Activated T-helper 1 cell treated with Interleukin-2 at 50 U/mL for 16 hours (primary cell): ENCODE measurements at places on chromosomes 7 and 10.
A peak's percentile ranks its signal among the peaks of the same experiment; 100 is the strongest.

DNA sequence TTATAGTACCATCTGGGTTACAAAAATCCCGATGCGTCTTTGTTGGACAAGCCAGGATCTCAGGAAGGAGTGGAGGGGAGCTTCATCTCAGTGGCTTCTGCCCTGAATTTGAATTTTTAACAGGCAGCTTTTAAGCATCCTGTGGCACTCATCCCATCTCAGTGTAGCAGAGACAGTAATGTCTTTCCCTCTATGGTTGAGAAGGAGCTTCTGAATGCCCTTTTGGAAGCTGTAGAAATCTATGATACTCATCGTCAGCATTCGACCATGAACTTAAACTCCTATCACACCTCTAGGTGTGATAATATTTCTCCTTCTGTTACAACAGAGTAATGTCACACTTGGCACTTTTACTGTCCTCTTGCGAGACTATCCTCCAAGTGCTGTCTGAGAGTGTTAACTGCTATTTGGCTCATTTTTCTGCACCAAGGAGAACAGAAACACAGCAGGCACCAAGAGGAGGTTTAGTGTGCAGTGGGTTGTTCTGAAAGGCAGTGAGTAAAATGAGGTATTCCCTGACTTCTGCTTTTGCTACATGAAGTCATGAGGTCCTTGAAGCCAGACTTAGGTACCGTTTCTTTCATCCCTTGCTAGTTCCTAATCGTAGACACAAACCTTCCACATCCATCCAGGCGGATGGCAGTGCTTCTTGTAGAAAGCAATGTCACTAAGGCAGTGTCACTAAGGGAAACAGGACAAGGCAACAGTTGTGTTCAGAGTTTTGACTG, 177.4 kb downstream of the CELF2 start:
- DNase-seq = no peak

GRCh38 chr7:95476904-95477594, 8.7 kb upstream of the ASB4 start:
- DNase-seq = peak; percentile 2

DNA sequence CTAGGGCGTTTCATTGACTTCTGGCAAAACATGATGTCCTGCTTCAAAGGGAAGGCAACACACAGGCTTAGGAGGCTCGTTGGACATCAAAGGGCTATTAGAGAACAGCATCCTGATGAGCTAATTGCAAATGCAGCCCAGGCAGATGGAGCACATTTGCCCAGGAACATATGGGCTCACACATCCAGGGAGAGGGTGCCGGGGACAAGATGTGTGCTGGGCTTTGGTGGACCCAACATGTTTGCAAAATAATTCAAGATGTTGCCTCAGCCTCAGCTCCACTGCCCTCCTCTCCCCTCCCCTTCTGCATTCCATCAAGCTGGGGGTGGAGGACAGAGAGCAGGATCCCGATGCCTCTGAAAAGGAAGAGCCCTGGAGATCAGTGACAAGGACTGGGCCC, 217.1 kb upstream of the ZMIZ1 start:
- DNase-seq = no peak

GRCh38 chr10:85643171-85643844, 723.3 kb downstream of the GRID1 start:
- DNase-seq = no peak

DNA sequence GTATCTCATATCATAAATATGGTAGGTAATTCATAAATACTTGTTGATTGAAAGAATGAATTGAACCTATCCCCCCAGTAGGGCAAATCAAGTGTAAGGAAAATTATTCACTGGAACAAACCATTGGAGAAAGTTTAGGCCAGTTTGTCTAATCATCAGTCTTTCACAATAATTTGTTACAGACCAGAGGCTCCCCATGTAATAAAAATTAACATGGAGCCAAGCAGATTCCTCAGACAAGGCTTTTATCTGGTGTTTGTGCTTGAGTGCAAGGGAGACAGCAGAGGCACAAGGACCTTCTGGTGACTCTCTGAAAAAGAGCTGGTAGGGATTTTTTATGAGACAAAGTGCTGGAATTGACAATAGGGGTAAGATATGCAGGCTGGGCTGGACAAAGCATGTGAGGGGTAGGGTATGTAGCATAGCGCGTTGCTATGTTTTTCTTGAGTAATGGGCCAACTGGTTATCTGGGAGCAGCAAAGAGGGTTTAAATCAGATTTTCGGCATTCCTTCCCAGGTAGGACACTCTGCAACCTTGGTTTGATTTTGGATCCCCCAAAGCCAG, 7.8 kb upstream of the PANK1 start:
- DNase-seq = no peak

DNA sequence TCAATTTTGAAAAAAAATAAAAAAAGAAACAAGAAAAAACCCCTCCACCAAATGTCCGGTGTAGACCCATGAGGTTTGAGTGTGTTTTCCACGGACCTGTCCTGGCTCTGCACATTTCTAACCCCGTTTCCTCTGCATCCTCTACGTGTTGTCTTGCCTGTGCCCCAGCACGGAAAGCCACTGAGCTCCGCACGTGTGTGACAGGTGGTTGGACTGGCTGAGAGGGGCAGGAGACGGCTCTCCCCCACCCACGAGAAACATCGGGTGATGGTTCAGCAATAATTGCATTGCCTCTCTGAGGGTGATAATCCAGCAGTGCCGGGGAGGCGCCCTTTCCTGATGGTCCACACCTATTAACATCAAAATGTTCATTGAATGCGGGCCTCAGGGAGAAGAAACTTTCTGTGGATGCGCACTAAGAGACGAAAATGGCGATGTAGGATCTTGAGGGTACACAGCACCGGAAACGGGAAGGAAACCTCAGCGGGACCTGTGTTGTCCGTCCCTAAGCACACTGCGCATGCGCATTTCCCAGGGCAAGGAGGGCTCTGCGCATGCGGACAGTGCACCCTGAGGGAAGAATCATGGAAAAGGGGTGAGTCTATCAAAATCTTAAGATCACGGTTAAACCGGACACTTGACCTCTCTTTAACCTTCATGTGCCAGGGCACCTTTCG, 470.1 kb upstream of the ADARB2 start:
- no peak for DNase-seq

GRCh38 chr7:116357781-116358670, 141.5 kb upstream of the CAV2 start:
- DNase-seq = no peak

GRCh38 chr7:150322114-150322832, 882 bp upstream of the LRRC61 start:
- no peak for DNase-seq

GRCh38 chr7:28107960-28108359, 72.6 kb downstream of the JAZF1 start:
- no peak for DNase-seq

- DNase-seq = no peak
Measured at GRCh38 chr7:121330053-121330833, 1.4 kb downstream of the WNT16 start.

DNA sequence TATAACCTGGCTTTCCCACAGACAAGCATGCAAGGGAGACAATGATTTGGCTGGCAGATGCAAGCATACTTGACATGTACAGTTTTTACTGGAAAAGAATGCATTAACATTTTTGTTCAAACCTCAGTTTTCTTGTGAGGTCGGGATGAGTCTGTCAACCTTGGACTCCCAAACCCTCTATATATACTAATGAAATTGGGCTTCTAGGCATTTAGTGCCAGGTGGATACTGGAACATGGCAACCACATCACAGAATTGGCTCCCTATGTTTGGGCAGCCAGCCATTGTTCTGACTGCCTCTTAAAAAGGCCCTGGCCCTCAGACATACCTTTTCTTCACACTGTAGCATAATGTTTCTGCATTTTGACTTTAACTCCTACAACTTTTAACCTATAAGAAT, 39.1 kb downstream of the CDK6 start:
- DNase-seq = no peak

DNA sequence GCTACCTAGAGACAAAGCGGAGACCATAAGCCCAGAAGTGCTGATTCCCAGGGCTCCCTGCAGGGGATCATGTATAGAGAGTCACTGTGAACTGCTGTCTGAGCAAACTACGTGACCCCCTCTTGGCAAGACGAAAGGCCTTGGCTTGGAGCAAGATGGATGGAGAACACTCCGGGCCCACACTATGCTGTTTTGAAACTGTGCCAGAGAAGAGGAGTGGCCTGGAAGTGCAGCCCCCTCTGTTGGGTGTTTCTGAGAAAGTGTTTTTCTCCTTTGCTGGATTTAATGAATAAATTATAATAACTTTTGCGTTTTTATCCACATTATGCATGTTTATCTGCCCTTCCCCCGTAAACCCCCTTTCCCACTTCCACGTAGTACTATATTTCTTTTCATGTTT, 639.3 kb upstream of the GALNT17 start:
- no peak for DNase-seq

DNA sequence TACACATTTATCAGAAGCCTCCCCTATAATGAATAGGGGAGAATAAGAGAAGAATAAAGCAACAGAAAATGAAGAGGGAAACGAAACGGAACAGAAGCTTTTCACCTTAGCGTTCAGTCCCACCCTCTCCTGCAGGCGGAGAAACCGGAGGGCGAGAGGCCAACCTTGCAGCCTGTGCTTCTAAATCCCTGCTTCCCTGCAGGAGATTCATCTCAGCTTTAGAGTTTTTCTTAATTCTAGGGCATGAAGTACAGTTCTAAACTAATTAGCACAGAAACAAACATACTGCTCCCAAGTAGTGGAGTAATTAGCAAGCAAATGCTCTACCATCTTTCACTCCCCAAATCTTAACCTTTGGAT, 107.2 kb downstream of the CUBN start:
- no peak for DNase-seq

DNA sequence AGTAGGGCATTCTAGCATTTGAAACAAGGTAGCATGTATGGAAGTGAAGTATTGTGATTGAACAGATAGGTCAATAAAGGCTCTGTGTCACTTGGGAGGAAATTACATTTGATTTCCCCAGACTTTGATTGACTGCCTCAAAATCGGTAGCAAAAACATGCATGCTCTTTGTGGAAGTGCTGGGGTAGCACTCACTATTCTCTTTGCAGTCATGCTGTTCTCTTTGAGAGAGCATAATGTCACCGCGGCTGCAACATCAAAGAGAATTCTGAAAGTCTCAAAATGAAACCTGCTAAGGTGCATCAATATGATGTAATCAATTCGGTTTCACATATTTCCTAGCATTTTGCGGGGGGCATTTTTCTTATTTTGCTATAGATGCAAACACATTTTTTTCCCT, 64.2 kb downstream of the ARMC3 start:
- no peak for DNase-seq

GRCh38 chr10:18254692-18255091, 114.5 kb downstream of the CACNB2 start:
- DNase-seq = no peak

DNA sequence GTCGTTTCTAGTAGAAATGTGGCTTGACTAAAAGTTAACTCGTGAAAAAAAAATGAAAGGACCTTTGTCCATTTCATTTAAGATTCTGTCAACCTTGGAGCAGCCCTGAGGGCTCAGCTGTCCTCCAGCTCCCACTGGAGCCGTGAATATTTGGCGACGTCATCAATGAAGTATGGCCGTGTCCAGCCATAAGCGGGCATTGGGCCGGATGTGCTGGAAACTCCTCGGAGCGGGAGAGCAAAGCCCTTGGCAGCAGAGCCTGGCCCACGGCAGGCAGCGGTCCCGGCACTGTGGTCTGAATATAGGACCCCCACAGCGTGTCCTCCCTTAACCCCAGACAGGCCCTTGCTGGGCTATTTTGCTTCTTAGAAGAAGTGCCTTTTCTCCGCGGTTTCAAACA, 50.0 kb downstream of the JAKMIP3 start:
- no peak for DNase-seq

DNA sequence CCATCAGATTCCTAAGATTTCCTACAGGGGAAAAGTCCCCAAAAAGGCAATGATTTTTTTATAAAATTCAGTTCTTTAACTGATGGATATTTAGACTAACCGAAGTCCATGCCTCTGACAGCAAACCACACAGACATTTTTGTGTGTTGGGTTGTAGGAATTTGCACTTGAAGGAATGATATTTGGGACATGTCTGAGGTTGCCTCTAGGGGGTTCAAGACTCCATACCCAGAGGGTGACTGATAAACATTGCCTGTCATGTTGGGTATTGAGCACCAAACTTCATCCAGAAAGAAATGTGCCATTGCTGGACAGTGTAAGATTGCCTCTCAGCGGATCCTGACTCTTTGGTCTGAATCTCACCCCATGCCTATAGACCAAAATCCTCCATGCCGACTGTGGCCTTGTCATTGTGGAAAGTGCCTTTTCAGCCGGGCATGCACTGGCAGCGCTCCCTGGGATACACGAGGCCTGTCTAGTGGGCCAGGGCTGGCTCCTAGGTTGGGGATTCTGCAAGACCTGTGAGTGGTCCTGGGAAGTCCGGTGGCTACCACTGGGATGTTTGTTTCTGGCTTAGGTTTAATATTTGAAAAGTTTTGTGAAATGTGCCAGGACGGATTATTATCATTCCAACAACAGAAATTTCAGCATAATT, 252.9 kb downstream of the WDR37 start:
- DNase-seq = no peak
